ENCODE measurements at places on chromosomes 11 and 22. TPM values are rescaled to one million over a fixed set of nuclear protein-coding genes. Genes with fewer than 3 reads are reported as not detected.

OSBP gene
- 29.6 TPM for total RNA-seq

C11orf21 gene
- total RNA-seq: not detected

VEGFB gene
- 54.5 TPM for total RNA-seq

ARL2 gene
- 185 TPM for total RNA-seq

CRELD2 gene
- total RNA-seq: 23.2 TPM

ANO1 gene
- total RNA-seq: 1.1 TPM

TRPC6 gene
- 0.77 TPM for total RNA-seq

PANX3 gene
- not detected for total RNA-seq

KRTAP5-7 gene
- not detected for total RNA-seq

AIFM3 gene
- total RNA-seq: 2.1 TPM
